ENCODE measurements at places on chromosomes 12 and 14.

- no peak for DNase-seq
Observed at GRCh38 chr12:19066475-19067001, 63.0 kb upstream of the PLEKHA5 start.

GRCh38 chr12:128424931-128425431, 158.0 kb downstream of the TMEM132C start:
- no peak for DNase-seq

GRCh38 chr14:103897075-103897947, 30.9 kb upstream of the TDRD9 start:
- no peak for DNase-seq

DNA sequence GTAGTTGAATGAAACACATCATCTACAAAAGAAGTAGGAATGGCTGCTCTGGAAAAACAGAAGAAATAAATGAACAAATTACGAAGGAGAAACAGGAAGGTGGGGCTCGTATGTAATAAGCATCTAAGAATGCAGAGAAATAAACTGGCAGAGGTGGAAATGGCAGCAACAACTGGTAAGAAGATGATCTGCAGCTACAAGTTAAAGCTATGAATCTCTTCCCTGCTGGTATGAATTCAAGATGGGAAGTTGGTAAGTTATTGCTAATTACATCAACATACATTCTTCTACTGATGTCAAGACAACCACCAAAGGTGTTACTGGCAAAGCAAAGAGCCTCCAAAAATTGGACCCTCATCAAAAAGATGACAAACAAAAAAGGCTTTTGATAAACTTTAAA, 59.8 kb downstream of the HECTD4 start:
- DNase-seq, result no peak

GRCh38 chr12:96359328-96359727, 40.9 kb downstream of the CDK17 start:
- no peak for DNase-seq

DNA sequence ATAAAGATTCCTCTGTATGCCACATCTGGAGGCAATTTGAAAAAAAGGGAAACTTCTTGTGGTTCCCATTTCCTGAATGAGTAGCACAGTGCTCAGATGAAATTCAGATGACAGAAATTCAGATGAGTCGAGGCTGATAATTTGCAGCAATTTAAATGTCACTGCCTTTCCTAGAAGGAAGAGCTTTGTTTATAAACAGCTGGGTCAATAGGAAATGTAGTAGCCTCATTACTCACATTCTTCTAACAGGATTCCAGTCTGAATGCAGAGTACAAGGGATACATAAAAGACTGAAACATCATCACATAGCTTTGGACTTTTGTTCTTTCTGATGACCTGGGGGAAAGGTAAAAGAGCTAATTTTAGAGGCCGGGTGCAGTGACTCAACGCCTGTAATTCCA, 11.3 kb upstream of the DACT1 start:
- no peak for DNase-seq

DNA sequence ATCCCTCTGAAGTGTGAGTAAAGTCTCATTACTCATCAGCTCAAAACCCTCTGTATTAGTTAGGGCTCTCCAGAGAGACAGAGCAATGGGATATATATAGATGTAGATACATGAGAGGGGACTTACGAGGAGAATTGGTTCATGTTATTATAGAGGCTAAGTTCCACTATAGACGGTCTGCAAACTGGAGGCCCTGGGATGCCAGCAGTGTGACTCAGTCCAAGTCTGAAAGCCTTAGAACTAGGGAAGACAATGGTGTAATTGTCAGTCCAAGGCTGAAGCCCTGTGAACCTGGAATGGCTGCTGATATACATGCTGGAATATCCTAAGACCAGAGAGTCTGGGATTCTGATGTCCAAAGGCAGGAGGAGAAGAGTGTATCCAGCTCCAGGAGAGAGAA, 57.3 kb upstream of the CEP83 start:
- no peak for DNase-seq

DNA sequence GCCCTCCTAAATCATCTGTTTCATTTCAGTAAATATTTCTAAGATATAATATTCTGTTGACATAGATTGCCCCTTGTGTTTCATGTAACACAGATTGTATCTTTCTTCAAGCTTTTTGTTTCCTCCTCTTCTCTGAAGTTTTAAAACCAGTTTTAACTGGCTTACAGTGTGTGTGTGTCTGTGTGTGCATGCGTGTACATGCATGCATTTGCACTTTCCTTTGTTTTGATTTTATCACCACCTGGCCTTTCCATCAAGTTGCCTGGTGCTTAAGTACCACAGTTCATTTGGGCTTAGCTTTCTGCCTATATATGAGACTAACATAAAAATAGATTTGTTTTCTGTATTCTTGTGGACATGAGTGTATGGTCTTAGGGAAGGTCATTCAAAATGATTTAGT, 31.9 kb downstream of the ETNK1 start:
- no peak for DNase-seq

DNA sequence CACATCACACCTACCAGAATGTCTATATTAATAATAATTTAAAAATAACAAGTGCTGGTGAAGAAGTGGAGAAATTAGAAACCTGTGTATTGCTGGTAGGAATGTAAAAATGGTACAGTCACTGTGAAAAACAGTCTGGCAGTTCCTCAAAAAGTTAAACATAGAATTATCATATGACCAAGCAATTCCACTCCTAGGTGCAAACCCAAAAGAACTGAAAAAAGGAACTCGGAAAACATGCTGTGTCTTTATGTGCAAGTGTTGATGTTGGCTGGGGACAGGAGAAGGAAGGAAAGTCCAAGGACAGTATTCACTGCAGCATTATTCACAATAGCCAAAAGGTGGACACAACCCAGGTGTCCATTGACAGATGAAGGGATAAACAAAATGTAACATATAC, 146.5 kb downstream of the TTC7B start:
- DNase-seq, result no peak

DNA sequence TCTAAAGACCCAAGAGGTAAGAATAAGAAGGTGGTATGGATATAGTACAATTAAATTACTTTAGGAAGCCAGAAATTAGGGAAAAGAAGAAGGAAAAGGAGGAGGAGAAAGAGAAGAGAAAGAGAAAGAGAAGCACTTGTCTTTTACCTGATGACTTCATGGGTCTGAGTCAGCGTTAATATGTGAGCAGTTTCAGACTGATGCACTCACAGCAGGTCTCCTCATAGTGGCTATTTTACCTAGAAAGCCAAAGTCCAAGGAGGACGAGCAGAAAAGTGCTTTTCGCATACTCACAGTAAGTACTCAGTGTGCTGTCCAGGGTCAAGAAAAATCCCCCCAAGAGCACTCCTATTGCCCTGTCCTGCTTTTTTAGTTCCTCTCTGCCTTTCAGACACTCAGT, 222.1 kb downstream of the C12orf42 start:
- no peak for DNase-seq

GRCh38 chr12:53968214-53969127, 4.5 kb upstream of the HOXC11 start:
- DNase-seq, result no peak

DNA sequence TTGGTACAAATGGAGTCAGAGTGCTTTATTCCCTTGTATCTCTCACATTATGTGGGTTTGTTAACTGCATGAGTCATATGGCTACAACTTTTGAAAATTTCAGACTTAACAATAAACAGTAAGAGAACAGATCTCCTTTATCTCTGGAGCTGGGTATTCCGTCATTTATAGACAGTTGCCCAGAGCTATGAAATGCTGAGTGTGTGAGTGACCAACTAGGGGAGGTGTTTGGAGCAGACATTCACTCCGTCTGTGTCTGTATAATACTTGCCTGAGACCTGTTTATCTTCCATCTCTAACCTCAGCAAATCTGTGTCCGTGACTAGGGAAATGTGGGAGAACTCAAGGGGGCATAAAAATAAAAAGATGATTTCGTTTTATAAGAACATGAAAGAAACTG, 279.9 kb upstream of the FAR2 start:
- DNase-seq, result no peak

DNA sequence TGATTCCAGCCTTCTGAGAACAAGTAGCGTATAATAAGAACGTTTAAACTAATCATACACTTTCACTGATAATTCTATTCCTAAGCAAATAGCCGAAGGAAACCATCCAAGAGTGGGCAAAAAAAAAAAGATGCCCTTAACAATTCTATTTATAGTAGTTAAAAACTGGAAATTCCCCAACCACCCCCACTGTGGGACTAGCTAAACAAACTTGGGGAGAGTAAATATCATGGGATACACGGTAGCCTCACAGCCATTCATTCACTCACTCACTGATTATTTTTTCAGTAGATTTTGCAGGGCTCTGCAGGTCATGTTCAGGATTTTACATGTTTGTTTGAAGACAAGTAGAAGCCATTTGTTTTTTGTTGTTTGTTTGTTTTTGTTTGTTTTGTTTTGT, 197.0 kb downstream of the ETV6 start:
- DNase-seq, result no peak

GRCh38 chr12:96155781-96156180, 38.4 kb upstream of the ELK3 start:
- no peak for DNase-seq

DNA sequence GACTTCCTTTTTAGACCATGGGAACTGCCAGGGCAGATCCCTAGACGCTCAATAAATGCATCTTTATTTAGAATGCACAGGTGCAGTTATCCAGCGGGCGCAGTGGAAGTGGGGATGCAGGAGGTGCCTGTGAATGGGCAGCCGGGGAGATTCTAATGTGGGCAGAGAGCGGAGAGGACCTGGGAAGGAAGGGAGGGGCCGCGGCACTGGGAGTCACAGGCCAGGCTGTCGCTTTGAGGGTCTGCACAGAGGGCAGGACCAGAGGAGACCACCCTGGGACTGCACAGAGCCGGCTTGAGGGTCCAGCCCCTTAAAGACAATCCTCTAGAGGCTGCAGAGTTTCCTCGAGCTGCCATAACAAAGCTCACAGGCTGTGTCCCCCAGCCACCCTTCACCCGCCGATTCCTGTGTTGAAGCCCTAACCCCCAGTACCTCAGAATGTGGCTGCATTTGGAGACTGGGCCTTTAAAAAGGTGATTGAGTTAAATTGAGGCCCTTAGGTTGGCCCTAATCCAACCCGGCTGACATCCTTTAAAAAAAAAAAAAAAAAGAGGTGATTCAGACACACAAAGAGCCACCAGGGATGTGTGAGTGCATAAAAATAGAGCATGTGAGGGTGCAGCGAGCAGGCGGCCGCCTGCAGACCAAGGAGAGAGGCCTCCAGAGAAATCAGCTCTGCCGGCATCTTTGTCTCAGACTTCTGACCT, 44.4 kb upstream of the PPP2R5C start:
- DNase-seq, result no peak

GRCh38 chr14:89540830-89541470, 123.9 kb upstream of the FOXN3 start:
- no peak for DNase-seq

GRCh38 chr14:25841226-25841625, 756.6 kb downstream of the NOVA1 start:
- DNase-seq, result no peak

DNA sequence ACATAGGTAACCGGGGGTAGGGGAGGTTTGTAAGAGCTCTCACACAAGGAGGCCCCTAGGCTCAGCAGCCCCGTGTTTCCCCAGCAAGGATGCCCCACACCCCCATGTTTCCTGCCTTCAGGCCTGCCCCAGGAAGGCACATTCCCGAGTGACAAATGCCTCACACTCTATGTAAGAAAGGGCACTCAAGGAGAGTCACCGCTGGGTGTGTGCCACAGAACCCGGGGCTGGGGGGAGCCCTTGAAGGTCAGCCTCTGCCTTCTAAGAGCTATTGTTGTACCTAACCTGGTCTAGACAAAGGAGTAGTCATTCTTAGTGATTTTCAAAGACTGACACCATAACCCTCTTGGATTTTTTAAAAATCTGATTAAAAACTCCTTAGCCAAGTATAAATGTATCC, 333.6 kb downstream of the DPF3 start:
- no peak for DNase-seq

DNA sequence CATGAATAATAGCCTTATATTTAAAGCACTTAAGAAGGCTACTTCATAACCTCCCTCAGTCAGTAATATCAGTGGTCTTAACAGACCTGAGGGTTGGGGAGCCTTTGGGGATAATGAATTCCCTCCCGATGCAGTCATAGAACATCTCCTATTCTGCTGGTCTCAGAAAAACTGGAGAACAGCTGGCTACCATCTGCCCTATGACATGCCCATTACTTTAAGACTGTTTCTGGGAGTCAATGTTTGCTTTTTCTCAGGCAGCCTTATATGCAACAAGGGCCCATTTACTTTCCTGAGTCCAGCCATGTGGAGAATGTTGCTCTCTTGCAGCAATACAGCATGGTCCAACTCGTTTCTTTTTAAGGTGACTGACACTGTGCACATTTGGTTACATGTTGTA, 161.7 kb upstream of the PARP11 start:
- no peak for DNase-seq

DNA sequence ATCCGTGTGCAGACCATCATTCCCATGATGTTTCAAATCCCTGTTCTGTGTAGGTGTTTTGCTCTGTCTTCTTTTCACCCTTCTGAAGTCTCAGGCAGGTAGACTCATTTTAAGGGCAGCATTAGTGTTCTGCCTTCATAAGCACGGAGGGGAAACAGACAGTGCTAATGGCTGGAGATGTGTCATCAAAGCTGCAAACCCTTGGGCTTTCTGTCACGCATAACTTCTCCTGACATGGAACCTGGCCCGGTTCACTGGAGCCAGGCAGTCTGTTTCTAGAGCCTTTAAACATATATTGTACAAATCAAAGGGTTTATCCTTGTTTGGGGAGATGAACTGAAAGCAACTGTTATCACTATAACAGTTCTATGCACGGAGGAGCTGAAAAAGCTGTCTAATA, 141.4 kb downstream of the TMEM132D start:
- DNase-seq, result no peak

- DNase-seq, result no peak
Observed at GRCh38 chr14:64966976-64967375, 5.2 kb downstream of the RAB15 start.

GRCh38 chr14:53619691-53620231, 336.9 kb downstream of the BMP4 start:
- DNase-seq, result no peak

- DNase-seq, result no peak
Observed at GRCh38 chr14:87080146-87080545, 912.8 kb downstream of the GALC start.

DNA sequence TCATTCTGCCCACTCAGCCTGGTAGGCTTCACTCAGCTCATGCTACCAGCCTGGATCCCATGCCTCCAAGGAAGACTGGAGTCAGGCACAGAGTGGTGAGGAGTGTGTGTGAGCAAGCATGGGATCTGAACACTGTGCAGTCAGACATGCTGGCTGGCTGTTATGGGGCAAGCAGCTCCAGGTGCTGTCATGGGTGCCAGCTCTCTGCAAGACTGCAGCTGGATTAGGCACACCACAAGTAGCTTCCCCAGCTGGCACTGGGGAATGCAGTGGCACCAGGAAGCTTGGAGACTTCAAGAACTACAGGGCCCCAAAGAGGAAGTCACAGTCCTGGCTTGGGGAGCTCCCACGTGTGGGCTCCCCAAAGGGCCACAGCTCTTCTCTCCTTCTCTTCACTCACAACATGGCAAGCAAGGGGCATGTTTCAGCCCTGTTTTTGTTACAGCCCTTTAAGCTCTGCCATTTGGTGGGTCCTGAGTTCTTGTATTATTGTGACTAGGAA, 202.5 kb downstream of the VRK1 start:
- no peak for DNase-seq
